ENCODE measurements at places on chromosomes 7 and 10. TPM values are rescaled to one million over a fixed set of nuclear protein-coding genes. Genes with fewer than 3 reads are reported as not detected.
A peak's percentile ranks its signal among the peaks of the same experiment; 100 is the strongest.

- no peak for DNase-seq
Measured at GRCh38 chr7:80218723-80219122, 84.1 kb downstream of the GNAI1 start.

- no peak for DNase-seq
Measured at GRCh38 chr10:101803511-101803910, 14.7 kb downstream of the OGA start.

- DNase-seq = no peak
Measured at GRCh38 chr7:82469207-82469606, 25.6 kb upstream of the CACNA2D1 start.

GRCh38 chr10:97708976-97709946, 4.3 kb upstream of the MARVELD1 start:
- DNase-seq = peak; percentile 89

- DNase-seq = no peak
Measured at GRCh38 chr7:16422103-16422435, 731 bp upstream of the CRPPA start.

DNA sequence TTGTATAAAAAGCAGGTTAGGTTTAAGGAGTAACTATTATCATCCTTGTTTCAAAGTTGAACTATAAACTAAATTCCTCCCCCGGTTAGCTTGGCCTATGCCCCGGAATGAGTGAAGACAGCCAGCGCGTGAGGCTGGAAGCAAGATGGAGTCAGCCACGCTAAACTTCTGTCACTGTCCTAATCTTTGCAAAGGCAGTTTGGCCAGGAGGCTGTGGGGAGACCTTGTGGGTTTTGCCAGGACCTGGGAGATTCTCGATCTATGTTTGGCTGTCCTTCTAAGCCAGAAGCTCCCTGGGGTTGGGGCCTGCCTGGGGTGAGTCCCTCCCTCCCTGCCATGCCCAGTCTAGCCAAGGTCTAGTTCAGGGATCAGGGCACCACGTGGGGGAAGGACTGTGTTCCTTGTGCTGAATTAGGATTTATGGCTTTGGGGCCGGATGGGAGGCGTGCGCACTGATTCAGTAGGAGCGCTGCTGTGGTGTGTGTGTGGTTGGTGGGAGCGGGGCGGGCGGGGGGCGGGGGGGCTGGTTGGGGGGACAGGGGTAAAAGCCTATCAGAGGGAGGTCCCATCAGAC, 871 bp upstream of the GTF2IRD1 start:
- peak; percentile 73 for DNase-seq

TES gene
- polyA plus RNA-seq = 120 TPM

ABLIM1 gene
- 90.0 TPM for polyA plus RNA-seq

FRMPD2 gene
- 18.7 TPM for polyA plus RNA-seq
